ENCODE measurements at places on chromosomes 7 and 10.

DNA sequence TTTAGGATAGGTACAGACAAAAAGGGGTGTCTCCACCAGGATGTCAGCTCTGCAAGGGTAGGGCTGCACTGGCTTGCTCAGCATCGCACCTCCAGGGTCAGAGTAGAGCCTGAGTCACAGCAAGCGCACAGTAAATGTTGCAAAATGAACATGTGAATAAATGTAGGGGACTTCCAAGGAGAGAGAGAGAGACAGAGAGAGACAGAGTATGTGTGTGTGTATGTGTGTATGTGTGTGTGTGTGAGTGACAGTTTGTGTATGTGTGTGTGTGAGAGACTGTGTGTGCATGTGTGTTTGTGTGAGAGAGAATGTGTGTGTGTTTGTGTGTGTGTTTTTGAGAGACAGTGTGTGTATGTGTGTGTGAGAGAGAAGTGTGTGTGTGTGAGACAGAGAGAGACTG, 163.3 kb downstream of the RPS24 start:
- DNase-seq: peak; percentile 32

- no peak for DNase-seq
These were observed 79.1 kb downstream of the CCSER2 start for GRCh38 chr10:84407388-84408049.

DNA sequence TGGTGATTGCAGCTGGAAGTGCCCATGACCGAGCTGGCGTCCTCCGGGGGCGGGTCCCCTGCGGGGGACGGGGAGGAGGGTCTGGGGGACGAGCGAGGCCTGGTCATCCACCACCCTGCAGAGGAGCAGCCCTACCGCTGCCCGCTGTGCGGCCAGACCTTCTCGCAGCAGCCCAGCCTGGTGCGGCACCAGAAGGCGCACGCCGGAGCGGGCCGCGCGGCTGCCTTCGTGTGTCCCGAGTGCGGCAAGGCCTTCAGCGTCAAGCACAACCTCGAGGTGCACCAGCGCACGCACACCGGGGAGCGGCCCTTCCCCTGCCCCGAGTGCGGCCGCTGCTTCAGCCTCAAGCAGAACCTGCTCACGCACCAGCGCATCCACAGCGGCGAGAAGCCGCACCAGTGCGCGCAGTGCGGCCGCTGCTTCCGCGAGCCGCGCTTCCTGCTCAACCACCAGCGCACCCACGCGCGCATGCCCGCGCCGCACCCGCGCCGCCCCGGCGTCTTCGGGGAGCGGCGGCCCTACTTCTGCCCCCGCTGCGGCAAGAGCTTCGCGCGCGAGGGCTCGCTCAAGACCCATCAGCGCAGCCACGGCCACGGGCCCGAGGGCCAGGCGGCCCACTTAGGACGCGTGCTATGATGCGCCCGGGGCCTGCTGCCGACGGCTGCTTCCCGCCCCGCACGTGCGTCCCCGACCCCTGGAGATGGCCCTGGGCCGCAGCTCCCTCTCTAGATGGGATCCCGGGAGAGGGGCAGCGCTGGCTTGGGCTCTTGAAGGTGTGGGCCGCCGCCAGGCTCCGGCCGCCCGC, 28.7 kb downstream of the ZNF775 start:
- DNase-seq: no peak

GRCh38 chr10:124875596-124875995, 66.3 kb upstream of the ZRANB1 start:
- DNase-seq: no peak

Data from suppressor macrophage treated with lipopolysaccharide for 4 hours (primary cell).